Gastroesophageal sphincter (tissue), 4 donors: ENCODE measurements at places on chromosomes 11 and 22.

DNA sequence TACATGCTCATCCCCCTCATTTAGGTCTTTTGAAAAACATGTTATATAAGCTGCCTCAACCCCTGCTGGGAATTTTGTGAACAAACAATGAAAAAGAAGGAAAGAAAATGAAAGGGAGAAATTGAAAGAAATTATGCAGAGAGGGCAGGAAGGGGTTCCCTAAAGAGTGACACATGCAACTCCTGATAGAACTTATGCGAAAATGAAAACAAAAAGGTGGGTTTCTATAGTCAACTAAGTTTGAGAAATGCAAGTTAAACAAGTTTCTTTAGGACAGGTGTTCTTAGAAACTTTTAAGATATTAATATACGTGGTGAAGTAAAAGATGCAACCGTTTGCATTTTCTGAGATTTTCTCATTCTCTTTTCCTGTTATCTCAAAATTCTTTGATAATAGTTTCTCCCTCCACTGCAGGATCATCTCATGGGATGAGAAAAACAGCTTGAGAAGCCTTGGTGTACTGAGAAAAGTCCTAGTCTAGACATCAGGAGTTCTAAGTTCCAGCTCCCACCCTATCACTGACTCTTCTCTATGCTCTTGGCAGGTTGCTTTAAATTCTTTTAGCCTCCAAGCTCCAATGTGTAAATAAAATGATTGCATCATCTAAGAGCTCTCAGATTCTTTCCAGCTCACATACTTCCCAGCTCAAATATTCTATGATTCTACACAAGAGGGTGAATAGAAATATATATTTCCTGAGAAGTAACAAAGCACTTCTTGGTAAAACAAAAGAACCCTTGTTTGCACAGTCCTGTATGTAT lies 109.2 kb downstream of the FAM76B start:
- peak; percentile 91 for ATAC-seq

- ATAC-seq: peak; percentile 82
Observed at GRCh38 chr22:28009272-28009827, 90.3 kb upstream of the PITPNB start.

DNA sequence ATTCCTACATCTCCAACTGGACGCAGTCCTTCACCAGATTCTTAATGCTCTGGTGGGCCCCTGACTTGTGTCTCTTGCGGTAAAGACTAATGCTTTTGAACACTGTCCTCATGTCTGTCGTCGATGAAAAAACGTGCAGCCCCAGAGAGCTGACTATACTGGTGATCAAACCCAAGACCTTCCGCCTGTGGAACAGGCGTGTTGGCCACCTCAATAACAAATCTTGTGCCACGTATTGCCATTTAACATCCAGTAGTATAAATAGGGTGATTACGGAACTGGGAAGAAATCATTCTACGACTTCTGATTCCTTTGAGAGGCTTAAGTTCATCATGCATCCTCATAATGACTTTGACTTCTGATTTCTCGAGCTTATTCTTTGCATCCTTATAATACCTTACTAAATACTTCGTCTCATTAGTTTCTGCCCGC lies 45.6 kb downstream of the OR4D9 start:
- no peak for ATAC-seq

- ATAC-seq: no peak
Observed at GRCh38 chr22:47187176-47187957, 424.9 kb downstream of the TBC1D22A start.

- peak; percentile 41 for ATAC-seq
Observed at GRCh38 chr11:62539238-62539925, 7.2 kb downstream of the AHNAK start.

GRCh38 chr11:130168105-130168504 lies 8.5 kb downstream of the ST14 start:
- no peak for ATAC-seq

- no peak for ATAC-seq
Observed at GRCh38 chr11:77783025-77783424, 37.5 kb downstream of the RSF1 start.

- ATAC-seq: no peak
Observed at GRCh38 chr11:57601297-57601696, 3.8 kb downstream of the SERPING1 start.

GRCh38 chr11:31805037-31805628 lies 6.0 kb downstream of the PAX6 start:
- no peak for ATAC-seq

DNA sequence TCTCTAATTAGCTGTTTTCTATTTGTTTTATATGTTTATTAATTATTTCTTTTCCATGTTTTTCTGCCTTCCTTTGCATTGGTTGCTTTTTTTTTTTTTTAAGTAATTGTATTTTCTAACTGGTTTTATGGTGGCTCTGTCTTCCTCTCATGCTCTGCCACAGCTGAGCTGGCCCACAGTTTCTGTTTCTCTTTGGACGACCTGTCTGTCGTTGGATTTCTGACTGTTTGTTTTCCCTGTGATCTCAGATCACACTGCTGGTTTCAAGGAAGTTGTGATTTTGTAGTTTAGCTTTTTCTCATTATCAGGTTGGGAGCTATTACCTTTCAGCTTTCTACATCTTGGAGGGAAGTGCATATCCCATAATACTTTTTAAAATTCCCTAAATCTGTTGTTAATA lies 15.9 kb upstream of the OR6M1 start:
- no peak for ATAC-seq

- no peak for ATAC-seq
Observed at GRCh38 chr11:40683010-40683409, 776.4 kb downstream of the LRRC4C start.

GRCh38 chr11:12061851-12062560 lies 48.4 kb upstream of the MICAL2 start:
- ATAC-seq: no peak

DNA sequence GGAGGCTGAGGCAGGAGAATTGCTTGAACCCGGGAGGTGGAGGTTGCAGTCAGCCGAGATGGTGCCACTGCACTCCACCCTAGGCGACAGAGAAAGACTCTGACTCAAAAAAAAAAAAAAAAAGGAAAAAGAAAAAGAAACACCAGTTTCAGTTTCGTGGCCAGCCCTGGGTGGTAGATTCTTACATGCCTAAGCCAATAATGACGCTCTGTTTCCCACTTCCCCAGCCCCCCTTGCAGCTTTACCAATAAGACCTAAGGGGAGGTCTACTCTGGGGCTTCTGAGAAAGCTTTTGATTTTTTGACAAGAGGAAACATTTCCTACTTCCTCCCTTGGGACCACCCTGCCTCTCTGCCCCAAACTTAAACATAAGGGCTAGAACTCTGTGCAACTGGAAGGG lies 30.0 kb upstream of the PTPRJ start:
- ATAC-seq: no peak

DNA sequence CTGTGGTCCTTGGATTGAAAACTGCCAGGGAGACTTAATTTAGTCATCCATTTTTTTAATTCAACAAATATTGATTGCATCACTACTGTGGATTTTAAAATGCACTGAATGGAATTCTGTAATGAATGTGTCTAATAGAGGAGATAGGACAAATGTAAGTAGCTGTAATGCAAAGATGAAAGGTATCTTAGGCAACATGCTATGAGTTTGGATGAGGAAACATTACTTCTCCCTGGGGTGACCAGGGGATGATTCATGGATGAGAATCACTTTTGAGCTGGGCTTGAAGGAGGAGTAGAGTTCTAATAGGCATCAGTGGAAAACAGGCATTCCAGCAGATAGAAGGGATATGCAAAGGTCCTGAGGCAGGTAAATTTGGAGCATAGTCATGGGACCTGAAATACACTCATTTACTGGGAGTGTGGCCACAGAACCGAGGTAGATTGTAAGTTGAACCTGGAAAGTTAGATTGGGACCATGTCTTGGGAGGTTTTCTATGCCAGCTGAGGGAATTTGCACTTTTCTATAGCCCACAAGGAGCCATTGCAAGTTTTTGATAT lies 43.4 kb downstream of the PKNOX2 start:
- ATAC-seq: no peak

GRCh38 chr11:61964058-61964665 lies 3.3 kb downstream of the FTH1 start:
- no peak for ATAC-seq

DNA sequence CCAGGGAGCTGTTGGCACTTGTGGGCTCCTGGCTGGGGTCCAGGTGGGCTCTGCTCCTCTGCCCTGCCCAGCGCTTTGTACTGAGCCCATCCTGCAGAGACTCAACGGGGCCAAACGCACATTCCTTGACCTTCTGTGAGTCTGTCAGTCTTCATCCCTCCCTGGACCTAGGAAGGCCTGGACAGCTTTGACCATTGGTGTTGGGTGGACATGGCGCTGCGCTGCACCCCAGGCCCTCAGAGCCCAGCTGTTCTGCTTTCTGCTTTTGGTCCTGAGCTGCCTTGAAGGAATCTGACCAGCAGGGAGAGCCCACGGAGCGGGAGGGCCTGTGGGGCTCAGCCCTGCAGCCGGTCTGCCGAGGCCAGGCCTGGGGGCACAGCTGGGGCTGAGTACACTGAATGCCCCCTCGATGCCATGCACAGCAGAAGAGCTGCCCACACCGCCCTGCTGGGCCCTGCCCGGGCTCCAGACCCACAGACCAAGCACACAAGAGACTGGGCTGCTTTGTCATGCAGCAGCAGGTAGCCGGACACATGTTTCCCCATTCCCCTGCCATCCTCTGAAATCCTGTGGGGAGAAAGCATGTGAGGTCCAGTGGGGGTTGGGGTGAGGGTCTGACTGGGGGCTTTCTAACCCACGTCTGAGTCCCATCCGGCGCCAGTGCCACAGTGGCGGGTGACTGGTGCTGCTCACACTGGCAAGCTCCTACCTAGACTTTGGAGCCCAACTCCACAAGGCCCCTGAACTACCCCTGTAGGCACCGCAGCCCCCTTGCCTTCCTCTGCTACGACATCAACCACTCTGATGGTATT lies 24.1 kb upstream of the CCDC188 start:
- no peak for ATAC-seq

- ATAC-seq: no peak
Observed at GRCh38 chr11:5553343-5553742, 5.0 kb upstream of the OR52H1 start.
